Urinary bladder (tissue), 4 donors: ENCODE measurements at places on chromosomes 6 and 20. TPM values are rescaled to one million over a fixed set of nuclear protein-coding genes. Genes with fewer than 3 reads are reported as not detected.

The DEFB126 gene
- not detected for polyA plus RNA-seq

DNA sequence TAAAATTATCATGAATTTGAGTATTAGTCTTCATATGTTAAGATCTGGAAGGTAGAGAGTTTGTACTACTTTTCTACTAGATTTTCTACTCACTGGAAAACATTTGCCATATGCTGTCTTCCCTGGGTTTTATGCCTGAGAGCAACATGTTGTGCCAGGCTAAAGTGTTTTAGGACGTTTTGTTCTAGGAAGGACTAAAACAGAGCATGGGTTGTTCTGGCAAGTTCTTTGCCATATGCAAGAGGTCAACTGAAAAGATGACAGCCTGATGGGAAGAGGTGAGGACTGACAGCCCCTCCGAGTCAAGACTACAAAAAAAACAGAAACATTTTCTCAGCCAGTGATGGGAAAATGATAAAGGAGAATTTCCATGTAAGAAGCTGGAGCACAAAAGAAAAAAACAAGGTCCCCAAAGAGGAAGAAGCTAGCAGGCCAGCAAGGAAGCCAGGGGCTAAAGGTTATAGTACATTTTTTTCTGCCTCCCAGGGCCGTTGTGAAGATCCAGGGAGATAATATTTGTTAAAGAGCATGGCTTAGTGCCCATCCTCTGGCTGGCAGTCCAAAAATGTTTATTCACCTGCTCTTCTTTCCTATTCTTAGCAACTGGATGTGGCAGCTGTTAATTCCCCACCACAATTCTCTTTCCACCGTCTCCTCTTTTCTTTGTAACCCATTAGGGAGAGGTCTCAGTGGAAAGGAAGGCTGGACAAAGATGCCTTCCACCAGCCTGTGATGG lies 7.8 kb downstream of the SCGN start:
- no peak for DNase-seq

DNA sequence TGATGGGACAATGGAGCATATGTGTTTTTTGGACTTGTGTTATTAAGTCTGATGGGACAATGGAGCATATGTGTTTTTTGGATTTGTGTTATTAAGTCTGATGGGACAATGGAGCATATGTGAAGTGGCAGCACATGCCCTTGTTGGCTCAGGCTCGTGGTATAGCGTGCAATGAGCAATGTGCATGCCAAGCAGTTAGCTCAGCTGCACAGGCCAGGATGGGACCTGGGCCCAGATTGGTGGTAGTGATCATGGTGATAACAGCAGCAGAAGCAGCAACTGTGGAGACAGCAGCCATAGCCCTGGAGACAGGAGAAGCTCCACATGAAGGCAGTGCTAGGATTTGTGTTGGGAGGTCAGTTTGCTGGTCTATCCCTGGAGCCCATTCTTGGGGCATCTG lies 61.1 kb downstream of the IL20RA start:
- no peak for DNase-seq

The MTFR2 gene
- polyA plus RNA-seq = 0.43 TPM

DNA sequence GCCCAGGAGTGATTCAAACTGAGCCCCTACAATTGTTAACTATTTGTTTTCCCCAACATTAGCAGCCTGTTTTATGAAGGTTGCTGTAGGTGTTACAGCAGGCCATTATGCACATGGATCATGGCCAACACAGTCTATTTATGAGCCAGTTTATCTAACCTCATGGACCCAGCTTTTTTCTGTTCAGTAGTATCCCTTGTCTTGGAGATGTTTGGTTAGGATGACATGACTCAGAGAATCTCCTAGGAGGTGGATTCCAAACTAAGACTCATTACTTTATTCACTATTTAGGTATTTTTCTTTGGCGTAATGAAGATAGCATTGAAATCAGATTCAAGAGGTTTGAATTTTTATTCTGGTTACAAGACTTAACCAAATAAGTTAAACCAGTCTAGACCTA lies 62.8 kb upstream of the TFB1M start:
- DNase-seq = no peak

The TBC1D32 gene
- 1.4 TPM for polyA plus RNA-seq

The PNRC1 gene
- polyA plus RNA-seq = 147 TPM

- DNase-seq = no peak
Measured at GRCh38 chr6:3357678-3358077, 98.9 kb downstream of the PSMG4 start.

DNA sequence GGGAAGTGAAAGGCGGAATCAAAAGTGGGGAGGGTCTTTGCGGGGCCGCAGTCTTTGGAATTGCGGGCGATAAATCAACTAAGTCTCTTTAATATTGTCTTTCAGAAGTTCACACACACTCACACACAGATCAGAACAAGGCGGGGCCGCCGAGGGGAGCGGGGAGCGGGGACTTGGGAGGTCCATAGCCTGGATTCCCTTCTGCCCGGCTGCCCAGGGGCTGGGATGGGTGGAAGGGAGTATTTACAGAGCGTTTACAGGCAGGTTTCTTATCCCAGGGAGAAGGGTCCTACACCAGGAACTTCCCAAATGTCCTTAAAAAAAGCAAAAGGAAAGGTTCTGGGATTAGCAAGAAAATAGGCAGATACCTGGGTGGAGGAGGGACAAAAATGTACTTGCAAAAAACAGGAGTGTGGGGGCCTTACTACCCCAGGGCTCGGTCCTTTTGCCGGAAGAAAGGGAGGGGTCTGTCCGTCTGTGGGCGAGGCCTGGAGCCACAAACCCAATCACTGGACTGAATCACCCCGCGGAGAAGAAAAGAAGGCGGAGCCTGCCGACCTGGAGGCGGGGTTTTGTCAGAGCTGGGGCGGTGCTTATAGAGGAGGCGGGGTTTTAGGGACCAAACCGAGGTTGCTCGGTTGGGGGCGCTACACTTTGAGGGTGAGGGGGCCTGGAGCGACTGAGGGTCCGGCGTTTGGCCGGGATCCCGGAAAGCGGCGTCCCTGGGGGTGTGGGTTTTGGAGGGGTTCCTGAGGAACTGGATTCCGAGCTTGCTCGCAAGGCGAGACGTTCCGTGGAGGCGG lies 3.2 kb downstream of the PRRT1 start:
- DNase-seq = no peak

GRCh38 chr6:113920663-113921267 lies 50.2 kb downstream of the HDAC2 start:
- no peak for DNase-seq

The SAPCD1 gene
- 1.3 TPM for polyA plus RNA-seq

DNA sequence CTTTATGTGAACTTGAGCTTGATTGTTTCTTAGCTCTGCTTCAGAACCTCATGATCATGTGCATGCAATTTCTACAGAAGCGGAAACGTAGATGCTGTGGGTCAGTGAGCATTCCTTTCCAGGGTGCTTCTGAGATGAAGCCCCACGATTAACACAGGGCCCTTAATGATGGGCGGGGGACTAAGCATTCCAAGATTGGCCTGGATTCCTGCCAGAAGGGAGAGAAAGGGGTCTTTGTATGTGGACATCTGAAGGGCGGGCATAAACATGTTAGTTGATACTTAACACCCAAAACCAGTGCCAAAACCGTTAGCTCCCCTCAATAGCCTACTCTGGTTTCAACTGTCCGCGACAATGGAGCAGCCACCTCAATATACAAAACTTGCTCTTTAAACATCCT lies 46.9 kb upstream of the POU3F2 start:
- no peak for DNase-seq

- no peak for DNase-seq
Measured at GRCh38 chr20:45819466-45819865, 7.0 kb downstream of the UBE2C start.

- no peak for DNase-seq
Measured at GRCh38 chr6:143110996-143111395, 50.3 kb downstream of the AIG1 start.

DNA sequence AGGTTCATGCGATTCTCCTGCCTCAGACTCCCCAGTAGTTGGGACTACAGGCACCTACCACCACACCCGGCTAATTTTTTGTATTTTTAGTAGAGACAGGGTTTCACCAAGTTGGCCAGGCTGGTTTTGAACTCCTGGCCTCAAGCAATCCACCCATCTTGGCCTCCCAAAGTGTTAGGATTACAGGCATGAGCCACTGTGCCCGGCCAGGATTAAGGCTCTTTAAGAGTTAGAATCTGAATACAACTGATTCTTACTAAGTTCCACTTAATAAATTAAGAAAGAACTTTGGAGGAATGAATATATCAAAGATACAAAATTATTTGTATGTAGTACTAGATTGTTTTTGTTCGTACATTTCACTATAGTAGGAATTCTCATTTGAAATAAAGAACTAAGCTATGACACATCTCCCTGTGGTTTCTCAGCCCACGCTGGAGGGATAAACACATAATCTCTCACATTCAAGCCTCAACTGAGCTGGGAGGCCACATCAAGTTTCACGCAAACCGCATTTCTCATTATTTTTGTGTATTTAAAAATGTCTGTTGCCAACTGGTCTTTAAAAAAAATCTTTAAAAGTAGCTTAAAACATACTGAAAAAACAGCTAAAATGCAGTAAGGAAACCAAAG lies 34.2 kb downstream of the DTNBP1 start:
- DNase-seq = no peak

GRCh38 chr6:16078064-16078463 lies 50.8 kb upstream of the MYLIP start:
- no peak for DNase-seq

GRCh38 chr6:12419631-12420272 lies 129.6 kb downstream of the EDN1 start:
- DNase-seq = peak; percentile 66

DNA sequence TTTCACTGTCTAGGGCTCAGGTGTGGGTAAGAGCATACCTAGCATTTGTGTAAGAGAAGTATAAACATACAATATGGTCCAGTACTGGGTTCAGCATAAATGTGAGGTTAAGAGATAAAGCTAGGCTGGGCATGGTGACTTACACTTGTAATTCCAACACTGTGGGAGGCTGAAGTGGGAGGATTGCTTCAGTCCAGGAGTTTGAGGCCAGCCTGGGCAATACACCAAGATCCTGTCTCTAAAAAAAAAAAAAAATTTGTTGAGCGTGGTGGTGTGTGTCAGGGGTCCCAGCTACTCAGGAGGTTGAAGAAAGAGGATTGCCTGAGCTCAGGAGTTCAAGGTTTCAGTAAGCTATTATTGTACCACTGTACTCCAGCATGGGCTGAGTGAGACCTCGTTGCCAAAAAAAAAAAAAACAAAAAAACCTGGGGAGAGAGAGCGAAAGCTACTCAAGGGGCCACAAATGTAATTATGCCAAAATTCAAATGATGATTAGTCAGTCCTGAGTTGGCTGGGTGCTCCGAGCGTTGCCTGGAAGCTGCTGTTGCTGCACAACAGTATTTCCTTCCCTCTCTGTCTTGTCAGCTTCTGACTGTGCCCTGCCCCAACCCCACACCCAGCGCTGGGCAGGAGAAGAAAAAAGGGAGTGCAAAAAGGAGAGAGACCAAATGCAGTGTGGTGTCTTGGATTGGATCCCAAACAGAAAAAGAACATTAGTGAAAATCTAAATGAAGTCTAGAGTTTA lies 24.0 kb downstream of the CMTR1 start:
- no peak for DNase-seq

The GRIK2 gene
- 1.7 TPM for polyA plus RNA-seq

The SYCP2 gene
- 1.2 TPM for polyA plus RNA-seq

- DNase-seq = peak; percentile 32
Measured at GRCh38 chr6:153131037-153131981, at the start of gene RGS17. RGS17 (minus strand) TSS chr6:153131282; CDS start chr6:153044018, 87,264 bp downstream.

The HMGCLL1 gene
- 2.5 TPM for polyA plus RNA-seq

The STAU1 gene
- polyA plus RNA-seq = 61.0 TPM

- DNase-seq = no peak
Measured at GRCh38 chr6:23951691-23952090, 174.3 kb upstream of the NRSN1 start.

DNA sequence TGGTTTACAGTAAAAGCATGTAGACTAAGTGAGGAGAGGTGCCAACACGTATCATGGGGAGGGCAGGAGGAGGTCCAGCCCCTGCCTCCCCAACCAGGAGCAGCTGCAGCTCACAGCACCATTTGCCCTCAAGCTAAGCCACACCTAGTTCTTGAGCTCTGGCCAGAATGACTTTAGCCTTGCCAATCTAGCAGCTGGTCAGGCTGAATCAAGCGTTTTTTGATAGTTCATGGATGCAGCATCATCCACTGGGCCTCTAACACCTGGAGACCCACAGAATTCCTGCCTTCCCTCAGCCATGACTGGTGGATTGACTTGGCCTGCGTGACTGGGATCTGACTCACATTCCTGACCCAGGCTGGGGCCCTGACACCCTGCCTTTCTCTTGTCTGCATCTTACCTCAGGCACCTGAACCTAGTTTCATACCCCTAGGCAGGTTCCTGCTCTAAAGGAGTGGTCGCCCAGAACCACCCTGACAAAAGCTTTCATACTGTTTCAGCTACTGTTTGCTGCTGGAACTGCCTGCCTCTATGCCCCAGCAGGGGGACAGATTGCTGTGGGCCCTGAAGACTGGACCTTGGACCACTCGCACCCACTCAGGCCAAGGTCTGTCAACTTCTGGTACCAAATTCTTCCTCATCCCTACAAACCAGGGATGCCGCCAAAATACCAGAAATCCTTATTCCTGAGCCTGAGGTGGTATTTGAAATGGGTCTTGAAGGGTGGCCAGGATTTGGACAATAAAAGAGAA lies 122.3 kb downstream of the QRSL1 start:
- no peak for DNase-seq
